ENCODE measurements at places on chromosomes 11 and 22.
A peak's percentile ranks its signal among the peaks of the same experiment; 100 is the strongest.

GRCh38 chr22:36756031-36756430 is 19.9 kb downstream of the IFT27 start:
- DNase-seq = no peak

DNA sequence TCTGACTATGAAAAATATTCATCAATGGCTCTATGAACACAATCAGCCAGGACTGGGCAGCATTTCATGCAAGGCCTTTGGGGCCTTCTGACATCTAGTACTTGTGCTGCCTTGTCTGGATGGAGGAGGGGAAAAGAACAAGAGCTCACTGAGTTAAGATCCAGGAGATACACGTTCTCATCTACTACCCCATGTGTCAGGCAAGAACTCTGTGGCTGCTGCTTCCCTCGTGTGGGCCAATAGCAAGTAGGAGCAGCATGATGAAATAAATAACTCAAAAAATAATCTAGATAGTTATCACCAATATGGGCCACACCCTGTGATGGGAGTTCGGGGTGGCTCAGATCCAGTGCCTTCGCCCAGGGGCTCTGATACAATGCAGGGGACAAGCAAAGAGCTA is 7.3 kb downstream of the KCNE3 start:
- DNase-seq = no peak

DNA sequence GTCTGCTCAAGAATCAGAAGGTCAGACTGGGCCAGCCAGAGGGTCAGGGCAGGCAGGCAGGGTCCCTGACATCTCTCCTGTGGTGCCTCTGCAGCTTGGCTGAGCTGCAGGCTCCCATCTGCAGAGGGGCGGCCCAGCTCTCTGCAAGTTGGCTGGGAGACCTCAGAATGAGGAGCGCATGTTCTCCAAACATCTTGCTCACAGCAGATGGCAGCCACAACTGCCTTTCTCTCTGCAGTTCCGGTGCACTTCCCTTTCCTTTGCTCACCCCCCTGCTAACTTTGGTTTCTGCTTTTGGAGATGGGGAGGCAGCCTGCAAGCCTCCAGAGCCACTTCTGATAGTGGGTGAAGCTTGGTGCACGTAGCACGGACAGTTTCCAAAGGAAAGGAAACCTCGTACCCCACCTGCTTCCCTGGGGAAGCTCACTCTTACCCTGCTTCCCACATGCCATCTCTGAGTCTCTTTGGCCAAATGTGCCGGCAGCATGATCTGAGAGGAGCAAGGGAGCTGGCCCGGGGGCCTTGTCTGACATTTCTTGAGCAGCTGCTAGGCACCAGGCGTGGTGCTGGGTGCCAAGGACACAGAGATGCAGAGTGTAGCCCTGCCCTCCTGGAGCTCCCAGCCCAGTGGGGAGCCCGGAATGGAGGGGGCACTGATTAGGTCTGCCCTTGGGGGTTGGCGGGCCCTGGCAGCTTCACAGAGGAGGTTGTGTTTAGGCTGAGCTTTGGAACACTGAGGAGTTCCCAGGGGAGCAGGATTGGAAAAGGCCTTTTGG is 18.2 kb downstream of the DAGLA start:
- DNase-seq = no peak

DNA sequence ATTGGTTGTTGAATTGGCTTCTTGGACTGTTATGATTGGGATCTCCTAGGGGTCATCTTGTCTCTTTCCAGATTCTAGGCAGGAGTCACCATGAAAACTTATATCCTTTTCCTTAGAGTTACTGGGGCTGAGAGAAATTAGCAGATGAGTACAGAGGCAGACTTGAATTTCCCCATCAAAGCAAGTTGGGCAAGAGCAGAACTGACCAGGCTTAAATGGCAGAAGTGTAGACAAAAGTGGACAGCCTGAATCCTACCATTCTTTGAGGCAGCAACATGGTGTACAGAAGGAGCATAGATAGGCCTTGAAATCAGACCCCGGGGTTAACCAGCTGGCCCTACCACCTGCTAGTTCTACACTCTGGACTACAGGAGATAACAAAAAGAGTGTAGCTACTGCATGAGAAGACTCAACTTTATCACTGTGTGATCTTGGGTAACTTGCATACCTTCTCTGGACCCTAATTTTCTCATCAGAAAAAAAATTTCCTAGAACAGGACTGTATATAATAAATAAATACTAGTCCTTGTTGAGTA is 427.4 kb upstream of the CADM1 start:
- no peak for DNase-seq

GRCh38 chr11:59197991-59198390 is 14.7 kb downstream of the MPEG1 start:
- DNase-seq = no peak

GRCh38 chr11:125994509-125994908 is 48.7 kb downstream of the VSIG10L2 start:
- DNase-seq = no peak

DNA sequence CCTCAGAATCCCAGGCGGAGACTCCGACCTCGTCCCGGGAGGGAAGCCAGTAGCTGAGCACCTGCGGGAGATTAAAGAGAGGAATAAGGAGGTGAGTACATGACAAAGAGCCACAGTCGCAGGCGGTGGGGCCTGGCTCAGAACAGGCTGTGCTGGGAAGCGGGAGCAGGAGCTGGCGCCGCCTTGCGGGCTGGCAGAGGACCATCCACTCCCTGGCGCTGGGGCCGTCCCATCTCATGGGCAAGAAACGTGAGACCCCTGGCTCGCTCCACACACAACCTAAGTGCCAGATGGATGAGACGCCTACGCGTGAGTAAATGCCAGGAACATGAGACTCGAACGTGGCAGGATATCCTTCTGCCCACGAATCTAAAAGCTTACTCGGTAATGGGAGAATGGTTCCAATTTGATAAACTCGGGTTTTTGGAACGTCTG is 6.3 kb downstream of the CEND1 start:
- DNase-seq = no peak

DNA sequence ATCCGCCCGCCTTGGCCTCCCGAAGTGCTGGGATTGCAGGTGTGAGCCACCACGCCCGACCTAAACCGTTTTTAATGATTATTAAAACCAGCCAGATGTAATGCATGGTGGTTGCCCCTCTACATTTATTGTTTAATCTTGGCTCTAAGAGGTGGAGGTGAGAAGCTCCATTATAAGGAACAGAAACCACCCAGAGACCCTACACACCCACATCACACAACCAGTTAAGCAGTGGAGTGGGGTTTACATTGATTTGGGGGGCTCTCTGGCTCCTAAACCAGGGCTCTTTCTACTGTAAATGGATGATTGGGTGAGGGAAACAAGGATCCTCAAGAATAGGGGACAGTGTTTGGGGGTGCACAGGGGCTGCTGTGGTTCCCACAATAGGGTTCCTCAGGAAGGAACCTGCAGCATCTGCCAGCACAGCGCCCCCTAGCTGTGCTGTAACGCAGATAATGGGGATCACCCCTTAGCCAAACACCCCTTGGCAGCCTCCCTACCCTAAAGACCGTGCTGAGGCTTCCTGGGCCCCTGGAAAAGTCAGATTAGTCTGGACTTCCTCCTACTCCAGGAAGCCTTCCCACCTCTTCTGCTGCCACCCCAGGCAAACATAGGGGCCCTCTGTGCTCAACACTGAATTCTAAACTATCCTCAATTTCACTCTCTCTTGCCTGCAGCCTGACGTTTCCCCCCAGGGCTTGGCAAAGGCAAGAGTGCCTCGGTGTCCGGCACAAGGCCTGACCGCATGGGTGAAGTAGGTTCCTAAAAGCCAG is 2.4 kb downstream of the MPST start:
- DNase-seq = peak; percentile 47

GRCh38 chr22:41920271-41920976 is 5.5 kb upstream of the SHISA8 start:
- no peak for DNase-seq

DNA sequence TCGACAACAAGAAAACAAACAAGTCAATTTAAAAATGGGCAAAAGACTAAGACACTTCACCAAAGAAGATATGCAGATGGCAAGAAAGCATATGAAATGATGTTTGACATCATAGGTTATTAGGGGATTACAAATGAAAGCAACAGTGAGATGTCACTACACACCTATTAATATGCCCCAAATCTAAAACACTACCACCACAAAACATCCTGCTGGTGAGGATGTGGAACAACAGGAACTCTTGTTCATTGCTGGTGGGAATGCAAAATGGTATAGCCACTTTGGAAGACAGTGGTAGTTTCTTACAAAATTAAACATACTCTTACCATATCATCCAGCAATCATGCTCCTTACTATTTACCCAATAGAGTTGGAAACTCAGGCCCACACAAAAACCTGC is 29.0 kb downstream of the PRRG4 start:
- DNase-seq = no peak

- DNase-seq = no peak
These were observed 8.6 kb downstream of the REXO2 start for GRCh38 chr11:114447892-114448291.

DNA sequence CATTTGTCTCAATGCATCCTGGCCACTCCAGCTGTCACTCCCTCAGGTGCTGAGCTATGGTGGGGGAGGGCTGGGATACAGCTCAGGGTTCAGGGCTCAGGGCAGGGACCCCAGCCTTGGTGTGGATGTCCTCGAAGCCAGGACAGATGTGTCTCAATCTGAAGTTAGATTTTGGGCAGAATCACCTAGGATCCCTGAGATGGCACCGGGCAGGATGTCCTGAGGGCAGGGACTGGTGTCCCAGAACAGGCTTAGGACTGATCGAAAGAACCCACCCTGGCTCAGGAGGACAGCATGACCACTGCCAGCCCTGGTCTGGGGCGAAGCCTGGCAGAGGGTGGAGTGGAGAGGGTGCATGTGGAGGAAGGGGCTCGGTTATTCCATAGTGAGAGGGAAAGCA is 96.8 kb upstream of the THY1 start:
- DNase-seq = no peak

- DNase-seq = peak; percentile 7
These were observed 23.1 kb downstream of the PTPN5 start for GRCh38 chr11:18768472-18768901.

DNA sequence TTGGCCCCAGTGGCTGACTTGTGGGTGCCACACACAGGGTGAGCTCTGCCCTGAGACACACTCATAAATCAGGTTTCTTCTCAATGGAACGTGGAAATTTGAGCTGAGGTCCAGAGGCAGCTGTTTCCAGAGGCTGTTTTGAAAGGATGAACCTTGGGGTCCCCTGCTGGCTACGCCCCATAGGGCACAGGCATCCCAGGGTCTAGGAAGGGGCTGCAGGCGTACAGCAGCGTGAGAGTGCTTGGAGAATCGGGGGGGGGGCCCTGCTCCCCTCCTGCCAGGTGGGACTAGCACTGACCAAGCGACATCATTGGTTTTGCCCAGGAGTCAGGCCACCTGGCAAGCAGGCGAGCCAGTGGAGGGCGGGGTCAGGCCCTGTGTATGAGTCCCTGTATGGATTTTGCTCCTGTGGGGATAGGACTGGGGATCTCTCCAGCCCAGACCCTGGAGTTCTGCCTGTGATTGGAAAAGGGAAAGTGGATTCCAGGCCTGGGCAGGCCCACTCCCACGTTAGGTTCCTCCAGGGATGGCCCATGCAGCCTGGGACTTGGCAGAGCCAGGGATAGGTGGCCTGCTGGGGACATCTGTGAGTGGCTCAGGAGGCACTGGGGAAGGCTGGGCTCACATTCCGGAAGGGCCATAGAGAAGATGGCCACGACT is 61.0 kb downstream of the FBXO7 start:
- no peak for DNase-seq

GRCh38 chr22:29987137-29987536 is 93.1 kb upstream of the HORMAD2 start:
- DNase-seq = no peak

- DNase-seq = no peak
These were observed 752.3 kb downstream of the NTM start for GRCh38 chr11:132122735-132123134.

DNA sequence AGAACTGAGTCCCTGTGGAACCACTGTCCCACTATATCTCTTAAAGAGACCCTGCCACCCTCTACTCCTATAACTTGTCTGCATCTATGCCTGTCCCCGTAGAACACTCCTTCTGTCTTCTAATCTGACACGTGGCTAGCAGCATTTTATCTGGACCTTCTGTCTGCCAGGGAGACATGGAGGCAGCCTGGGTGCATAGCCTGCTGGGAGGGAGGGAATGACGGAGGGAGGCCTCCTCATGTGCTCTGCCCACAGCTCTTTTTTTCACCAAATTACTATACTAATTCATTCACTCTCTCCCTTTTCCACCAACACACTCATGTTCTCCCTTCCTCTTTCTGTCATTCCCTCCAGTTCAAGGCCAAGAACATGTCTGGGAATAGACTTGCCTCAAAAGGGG is 7.6 kb upstream of the THRSP start:
- no peak for DNase-seq

- no peak for DNase-seq
These were observed 22.0 kb downstream of the ST14 start for GRCh38 chr11:130181295-130182272.

DNA sequence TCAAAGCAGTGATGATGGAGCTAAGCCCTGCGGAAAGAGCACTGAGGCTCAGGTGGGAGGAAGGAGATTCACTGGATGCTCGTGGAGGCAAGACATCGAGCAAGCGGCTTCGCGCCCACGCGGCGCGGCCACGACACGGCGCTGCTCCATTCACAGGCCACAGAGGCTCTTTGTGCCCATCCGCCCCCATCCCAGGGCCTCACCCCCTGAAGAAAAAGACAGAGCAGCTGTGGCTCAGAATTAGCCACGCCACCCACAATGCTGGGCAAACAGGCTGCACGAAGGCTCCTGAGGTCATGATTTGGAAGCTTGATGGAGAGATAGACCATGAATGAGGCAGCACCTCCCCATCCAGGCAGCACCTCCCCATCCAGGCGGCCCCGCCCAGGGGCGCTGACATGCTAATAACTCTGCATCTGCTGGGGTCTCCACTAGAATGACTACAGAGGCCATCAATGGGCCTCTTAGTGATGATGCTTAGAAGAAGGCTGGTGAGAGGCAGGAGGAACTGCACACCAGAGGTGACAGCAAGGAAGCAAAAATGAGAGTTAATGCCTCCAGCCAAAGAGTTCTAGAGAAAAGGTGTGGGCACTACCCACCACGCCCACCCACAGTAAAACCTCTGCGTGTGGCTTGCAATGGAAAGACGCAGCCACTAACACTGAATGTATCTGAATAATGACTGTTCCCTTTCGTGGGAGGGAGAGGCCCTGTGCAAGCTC is 43.5 kb downstream of the MYH9 start:
- DNase-seq = peak; percentile 75

DNA sequence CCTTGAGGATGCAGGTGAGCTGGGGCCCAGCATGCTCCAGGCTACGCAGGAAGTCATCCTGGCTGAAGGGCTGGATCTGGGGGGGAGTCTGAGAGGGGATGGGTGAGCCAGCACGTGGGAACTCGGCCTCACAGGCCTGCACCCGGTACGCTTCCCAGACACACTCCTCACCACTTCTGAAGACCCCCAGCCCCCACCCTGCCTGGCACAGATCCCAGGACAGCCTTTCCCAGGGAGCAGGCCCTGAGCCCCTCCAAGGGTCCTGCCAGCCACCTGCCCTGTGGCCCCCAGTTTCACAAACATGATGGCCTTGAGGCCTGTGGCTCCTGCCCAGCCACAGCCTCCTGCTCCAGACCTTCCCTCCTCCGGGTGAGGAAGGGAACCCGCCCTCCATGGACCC is 5.6 kb upstream of the PLXNB2 start:
- no peak for DNase-seq

- no peak for DNase-seq
These were observed 1.6 kb upstream of the WT1 start for GRCh38 chr11:32436751-32437494.

GRCh38 chr11:66336234-66337102 is at the start of gene RIN1:
Gene RIN1, minus strand, starts transcription at chr11:66336434. Its CDS starts 32 bp downstream, at chr11:66336402.
- peak; percentile 76 for DNase-seq

- no peak for DNase-seq
These were observed 78.4 kb downstream of the C2CD3 start for GRCh38 chr11:74092425-74092824.

Measured in T-helper 2 cell treated with Interferon-gamma antibody and Interleukin-4, amounts not matched to agents 5 μg/mL and 100 μg/mL, for 36 hours (primary cell).